Suppressor macrophage treated with lipopolysaccharide for 4 hours (primary cell): ENCODE measurements at places on chromosomes 12 and 14.

GRCh38 chr14:69317780-69318179, 57.8 kb downstream of the GALNT16 start:
- DNase-seq = peak; percentile 76

GRCh38 chr12:95203487-95204030, 13.7 kb downstream of the FGD6 start:
- DNase-seq = no peak

DNA sequence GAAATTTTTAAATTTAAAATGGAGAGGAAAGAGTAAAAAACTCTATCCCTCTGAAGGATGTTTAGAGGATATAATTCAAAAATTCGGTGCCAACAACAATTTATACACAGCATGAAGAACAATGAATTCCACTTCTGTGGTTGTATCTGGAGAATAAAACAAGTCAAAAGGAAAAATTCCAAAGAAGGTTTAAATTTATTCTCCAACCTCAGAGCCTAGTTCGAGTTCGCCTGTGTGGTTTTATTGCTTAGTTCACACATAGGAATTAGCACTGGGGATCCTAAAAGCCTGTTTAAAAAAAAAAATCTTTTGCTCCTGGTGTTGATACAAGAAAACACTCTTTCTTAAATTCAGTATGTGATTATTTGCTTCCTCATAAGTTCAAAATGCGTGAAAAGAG, 79.2 kb downstream of the LLPH start:
- DNase-seq = no peak

GRCh38 chr14:60926002-60926401, 54.9 kb downstream of the TRMT5 start:
- DNase-seq = no peak

DNA sequence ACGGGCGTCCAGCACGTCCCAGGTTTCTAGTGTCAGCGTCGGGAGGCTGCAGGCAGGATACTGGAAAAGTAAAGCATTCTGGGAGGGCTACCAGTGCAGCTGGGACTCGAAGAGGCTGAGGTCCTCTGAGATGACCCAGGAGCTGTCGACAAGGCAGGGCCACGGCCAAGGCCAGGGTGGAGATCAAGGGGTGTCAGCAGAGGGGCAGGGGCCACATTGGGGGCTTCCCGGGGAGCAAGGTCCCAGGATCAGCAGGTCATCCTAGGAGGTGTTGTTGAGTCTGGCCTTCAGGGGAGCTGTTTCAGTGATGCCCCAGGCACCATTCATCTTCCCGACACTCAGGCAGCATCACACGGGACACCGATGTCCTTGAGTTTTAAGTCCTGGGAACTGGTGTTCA, 377.8 kb upstream of the SFSWAP start:
- no peak for DNase-seq

DNA sequence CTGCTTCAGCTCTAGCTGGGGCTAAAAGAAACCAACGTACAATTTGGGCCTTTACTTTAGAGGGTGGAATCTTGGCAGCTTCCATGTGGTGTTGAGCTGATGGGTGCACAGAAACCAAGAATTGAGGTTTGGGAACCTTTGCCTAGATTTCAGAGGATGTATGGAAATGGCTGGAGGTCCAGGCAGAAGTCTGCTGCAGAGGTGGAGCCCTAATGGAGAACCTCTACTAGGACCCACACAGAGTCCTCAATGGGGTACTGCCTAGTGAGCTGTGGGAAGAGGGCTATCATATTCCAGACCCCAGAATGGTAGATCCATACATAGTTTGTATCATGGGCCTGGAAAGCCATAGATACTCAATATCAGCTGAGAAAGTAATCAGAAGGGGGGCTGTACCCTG, 500.4 kb upstream of the ATP2B1 start:
- no peak for DNase-seq

- no peak for DNase-seq
Observed at GRCh38 chr12:94952325-94952724, 51.2 kb downstream of the NDUFA12 start.

DNA sequence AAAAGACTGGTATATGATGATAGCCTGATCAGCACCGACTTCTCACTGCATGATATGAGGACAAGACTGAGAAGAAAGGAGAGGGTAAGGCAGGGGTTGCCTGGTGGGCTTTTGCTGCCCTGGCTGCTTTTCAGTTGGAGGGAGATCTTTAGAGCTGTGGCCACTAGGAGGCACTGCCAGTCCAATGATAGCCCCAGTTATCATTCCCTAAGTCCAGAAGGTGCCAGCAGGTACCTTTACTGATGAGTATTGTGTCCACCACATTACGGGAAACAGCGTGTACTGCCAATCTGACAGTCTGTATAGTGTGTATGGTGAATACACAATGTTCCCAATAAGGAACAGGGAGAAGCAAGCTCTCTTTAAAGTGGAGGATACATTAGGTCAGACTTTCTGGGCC, 55.8 kb upstream of the CCDC175 start:
- DNase-seq = peak; percentile 54

DNA sequence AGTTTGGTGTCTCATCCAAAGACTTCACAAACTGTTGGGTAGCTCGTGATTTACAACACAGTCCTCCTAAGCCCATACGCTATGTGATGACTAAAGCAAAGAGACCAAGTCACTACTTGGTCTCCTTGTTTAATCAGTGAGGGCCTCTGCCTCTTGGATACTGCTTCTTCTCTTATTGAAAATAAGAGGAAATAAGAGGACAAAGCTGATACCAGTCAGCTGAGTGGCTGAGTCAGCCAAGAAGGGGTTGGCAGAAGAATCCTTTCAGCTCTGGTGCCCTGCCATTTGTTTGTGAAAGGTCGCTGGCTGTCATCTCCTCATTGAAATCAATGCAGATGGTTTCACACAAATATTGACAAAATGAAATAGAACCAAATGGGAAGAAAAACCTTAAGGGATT, 67.5 kb upstream of the SLC35F4 start:
- DNase-seq = no peak

DNA sequence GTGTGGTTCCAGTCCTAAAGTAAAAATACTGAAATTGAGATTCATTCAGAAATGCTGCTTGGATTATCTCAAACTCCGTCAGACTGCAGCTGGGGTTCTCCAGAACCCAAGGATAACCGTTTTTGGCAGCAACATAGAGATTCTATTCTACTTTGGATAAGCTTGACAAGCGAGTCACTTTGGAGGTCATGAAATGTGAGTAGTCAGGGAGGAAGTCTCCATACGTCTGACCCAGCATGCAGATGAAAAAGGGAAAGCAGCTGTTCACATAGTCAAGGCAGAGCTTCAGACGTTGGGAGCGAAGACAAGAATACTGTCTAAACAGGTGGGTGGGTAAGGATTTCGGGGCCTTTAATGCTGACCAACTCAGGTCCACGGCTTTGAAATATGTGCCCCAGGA, 14.9 kb upstream of the HSP90B1 start:
- DNase-seq = no peak

DNA sequence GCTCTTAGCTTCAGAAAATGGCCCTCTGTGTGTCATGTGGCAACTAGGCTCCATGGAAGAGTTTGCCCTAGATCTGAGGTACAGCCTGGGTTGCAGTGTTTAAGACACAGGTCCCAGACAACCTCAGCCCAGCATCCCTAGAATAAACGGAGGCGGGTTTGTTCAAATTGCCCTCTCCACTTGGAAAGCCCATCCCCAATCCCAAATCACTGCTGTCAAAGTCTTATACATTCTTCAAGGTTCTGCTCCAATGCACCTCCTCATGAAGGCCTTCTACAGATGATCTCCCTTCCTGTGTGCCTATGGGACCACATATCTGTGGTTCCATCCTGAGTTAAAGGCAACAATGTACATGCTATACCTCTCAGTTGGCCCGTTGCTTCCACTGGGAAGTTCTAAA, 289.8 kb downstream of the DPF3 start:
- no peak for DNase-seq

GRCh38 chr14:34072921-34073320, 122.0 kb upstream of the EGLN3 start:
- no peak for DNase-seq
